MCF 10A (cell line): ENCODE measurements at places on chromosomes 4 and X.
A peak's percentile ranks its signal among the peaks of the same experiment; 100 is the strongest.

- H3K4me3 ChIP-seq, result no peak overlapping the region
- DNase-seq, result peak; percentile 59
- H3K27me3 ChIP-seq, result peaks cover 51% of the 10 kb centered on the region
- peak overlapping the region; percentile 63 for H3K27ac ChIP-seq
- no peaks in the 10 kb centered on the region for H3K4me1 ChIP-seq
Measured at GRCh38 chrX:100979881-100980607, 10.5 kb downstream of the ARL13A start.

DNA sequence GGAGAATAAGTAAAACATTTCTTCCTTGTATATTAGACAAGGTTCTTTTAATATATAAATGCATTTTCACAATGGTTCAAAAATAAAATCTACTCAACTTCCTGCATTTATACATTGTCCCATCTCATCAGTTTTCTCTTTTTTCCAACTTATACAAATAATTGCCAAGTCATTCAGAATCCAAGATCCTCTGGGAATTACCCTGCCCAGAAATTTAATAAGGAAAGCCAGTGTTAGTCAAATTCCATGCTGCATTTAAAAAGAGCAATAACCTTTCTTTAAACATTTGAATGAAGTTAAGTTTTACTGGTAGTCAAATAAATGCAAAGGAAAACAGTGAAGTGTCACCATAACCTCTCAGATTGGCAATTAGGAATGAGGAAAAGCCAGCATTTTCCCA lies 357.9 kb downstream of the PPP3CA start:
- no peaks in the 10 kb centered on the region for H3K36me3 ChIP-seq
- H3K27me3 ChIP-seq, result no peaks in the 10 kb centered on the region
- no peak for DNase-seq
- no peak overlapping the region for H3K4me3 ChIP-seq
- peaks cover 11% of the 10 kb centered on the region for H3K4me1 ChIP-seq
- H3K27ac ChIP-seq, result no peak overlapping the region

GRCh38 chr4:37516057-37516775 lies 170.0 kb downstream of the RELL1 start:
- H3K4me1 ChIP-seq, result no peaks in the 10 kb centered on the region
- H3K36me3 ChIP-seq, result no peaks in the 10 kb centered on the region
- H3K27ac ChIP-seq, result no peak overlapping the region
- H3K27me3 ChIP-seq, result no peaks in the 10 kb centered on the region

DNA sequence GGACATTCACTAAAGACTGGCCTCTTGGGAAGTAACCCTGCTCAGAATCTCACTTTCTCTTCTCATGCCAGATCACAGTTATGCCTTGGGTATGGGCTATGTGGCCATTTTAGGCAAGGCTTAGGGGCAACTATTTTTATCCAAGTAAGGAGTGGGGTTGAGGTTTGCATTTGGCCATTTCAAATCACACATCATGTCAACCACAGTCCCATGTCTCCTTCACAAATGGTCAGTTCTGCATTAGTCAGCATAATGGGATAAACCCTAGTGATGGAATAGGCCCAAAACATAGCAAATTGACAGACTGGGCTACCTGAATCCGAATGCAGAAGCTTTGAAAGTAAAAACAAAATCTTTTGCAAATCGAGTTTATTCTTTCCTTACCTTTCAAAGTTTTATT lies 827 bp upstream of the RTL3 start:
- H3K4me1 ChIP-seq, result no peaks in the 10 kb centered on the region
- DNase-seq, result no peak
- no peaks in the 10 kb centered on the region for H3K27me3 ChIP-seq

DNA sequence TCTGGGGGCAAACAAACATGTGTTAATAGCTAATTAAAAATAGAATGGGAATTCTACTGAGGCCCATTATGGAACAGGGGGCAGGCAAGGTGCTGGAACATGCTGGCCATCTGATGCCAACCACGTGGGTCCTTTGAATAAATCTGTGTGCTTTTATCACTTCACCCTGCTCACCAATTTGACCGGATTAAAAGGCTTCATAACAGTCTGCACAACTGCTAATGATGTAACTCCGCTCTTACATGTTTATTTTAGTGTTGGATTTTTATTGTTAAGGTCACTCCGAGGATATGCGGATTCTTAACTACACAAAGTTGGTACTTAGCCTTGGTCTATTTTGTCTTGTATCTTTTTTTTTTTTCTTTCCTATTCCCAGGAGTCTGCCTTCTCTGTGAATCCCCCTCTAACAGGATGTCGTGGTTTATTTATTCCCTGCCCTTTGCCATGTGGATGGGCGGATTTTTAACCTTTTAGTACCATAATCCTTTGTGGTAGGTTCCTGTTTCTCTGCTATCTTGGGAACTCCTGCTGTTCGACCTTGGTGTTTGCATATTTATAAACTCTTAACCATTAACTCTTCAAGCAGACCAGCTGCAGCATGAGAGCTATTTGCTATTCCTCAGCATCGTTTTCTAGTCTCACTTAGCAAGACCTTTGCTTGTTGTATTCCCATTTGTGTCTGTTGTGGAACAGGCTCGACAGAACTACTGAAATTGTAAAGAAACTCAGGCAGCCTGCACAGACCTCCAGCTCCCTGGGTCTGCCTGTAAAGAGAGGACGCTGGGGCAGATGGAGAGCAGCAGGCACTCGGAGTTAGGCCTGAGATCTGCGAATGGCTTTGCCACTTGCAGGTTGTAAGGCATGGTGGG lies 38.0 kb downstream of the TRIM2 start:
- peaks cover 13% of the 10 kb centered on the region for H3K4me1 ChIP-seq
- no peak overlapping the region for H3K27ac ChIP-seq
- H3K27me3 ChIP-seq, result no peaks in the 10 kb centered on the region
- peaks cover 6% of the 10 kb centered on the region for H3K36me3 ChIP-seq
- no peak overlapping the region for H3K4me3 ChIP-seq
- no peak for DNase-seq

GRCh38 chrX:51215266-51215665 lies 117.4 kb upstream of the NUDT10 start:
- H3K4me3 ChIP-seq, result no peak overlapping the region
- DNase-seq, result no peak
- H3K27me3 ChIP-seq, result no peaks in the 10 kb centered on the region
- H3K27ac ChIP-seq, result no peak overlapping the region
- H3K4me1 ChIP-seq, result no peaks in the 10 kb centered on the region

DNA sequence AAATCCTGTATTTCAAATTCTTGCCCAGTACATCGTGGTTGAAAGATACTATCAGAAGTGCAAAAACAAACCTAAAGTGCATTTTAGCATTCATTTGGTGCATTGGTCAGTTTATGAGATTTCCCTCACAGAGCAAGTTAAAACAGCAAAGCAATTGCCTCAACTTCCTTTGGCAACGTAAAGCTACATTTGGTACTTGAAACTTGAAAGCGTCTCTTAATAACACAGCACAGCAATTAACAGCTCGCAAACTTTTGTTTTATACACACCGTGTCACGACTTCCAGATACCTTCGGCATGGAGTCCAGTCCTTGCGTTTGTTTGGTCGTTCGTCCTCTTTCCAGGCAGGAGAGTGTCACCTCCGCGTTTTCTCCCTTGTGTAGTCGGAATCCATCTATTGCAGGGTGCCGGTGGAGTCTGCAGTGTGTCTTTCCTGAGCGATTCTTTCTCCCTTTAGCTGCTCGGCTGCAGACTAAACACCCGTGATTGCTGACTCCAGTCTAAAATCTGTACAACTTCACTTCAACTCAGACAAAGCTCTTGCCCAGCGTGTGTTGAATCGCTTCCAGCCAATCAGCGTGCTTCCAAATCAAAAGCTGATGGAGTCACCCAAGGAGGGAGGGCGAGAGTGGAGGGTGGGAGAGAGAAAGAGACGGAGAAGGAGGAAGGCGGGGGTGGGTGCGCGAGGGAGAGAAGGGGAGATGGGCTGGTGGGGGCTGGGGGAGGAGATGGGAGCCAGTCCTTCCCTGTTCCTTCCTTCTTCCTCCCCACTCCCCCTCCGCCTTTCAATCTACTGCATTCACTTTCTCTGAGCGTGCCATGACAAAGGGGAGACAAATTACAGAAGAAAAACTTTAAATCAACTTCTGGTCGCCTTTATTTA lies at the start of gene PCDH18:
Gene PCDH18, minus strand, starts transcription at position 509 of the 883 bp plus-strand sequence. Its CDS starts 406 bp downstream, at position 103.
- DNase-seq, result peak; percentile 64
- H3K4me1 ChIP-seq, result no peaks in the 10 kb centered on the region
- no peak within 1 kb of the TSS for H3K4me3 ChIP-seq
- no peak within 1 kb of the TSS for H3K27ac ChIP-seq
